ENCODE measurements at places on chromosomes 7 and 10.

DNA sequence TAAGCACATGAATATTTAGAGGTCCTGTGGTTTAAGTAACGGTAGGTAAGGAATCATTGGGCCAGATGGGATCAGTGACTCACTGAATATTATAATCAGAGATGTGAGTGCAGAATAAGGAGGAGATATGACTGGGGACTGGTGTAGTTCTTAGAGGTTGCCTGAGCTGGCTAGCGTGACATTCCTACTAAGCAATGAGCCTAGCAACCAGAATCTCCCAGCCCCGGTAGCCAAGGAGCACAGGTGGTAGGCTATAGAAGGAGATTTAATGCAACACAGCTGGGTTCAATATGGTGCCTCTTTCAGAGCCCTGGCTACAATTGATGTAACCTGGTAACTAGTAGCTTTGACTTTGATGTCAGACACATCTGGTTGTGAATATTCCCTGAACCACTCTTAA lies 641.6 kb downstream of the AUTS2 start:
- no peak for DNase-seq

- DNase-seq = no peak
These were observed 27.0 kb upstream of the ZPBP start for GRCh38 chr7:50119815-50120637.

- DNase-seq = no peak
These were observed 29.0 kb upstream of the HSPA12A start for GRCh38 chr10:116771101-116771958.

GRCh38 chr7:4659551-4660286 lies 22.4 kb upstream of the FOXK1 start:
- no peak for DNase-seq

- DNase-seq = no peak
These were observed 107.0 kb upstream of the INSIG1 start for GRCh38 chr7:155190688-155191087.

DNA sequence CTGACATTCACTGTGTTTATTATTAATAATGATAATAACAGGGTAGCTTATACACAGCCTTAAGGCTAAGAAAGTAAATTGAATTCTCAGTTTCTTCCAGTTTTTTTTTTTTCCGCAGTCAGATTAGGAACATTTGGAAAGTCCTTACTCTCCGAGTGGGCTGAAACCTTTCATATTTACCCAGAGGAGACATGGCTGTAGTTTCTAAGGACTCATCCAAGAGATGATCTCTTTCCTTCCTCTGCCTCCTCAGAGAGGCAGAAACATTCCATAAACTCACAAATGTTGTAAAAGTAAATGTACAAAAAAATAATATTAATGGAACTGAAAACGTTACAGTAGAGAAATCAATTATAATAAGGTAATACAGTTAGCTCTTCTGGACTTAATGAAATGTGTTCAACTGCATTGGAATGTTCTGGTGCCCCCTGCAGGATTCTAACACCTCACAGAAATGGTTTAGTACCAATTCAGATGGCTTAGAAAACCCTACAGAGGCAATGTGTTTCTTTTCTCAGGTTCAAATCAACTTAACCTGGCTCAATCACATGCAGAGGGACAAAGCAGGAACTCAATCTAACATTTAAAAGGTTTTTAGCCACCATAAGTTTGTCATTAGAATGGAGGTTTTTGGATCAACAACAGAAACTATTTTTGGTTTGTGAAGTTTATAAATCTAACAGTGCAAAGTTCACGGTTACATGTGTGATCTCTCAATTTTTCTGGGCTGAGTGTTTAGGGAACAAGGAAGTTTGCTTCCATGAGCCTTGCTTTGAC lies 71.7 kb downstream of the ICA1 start:
- no peak for DNase-seq
